Stimulated activated CD8-positive, alpha-beta memory T cell treated with anti-CD3 and anti-CD28 coated beads, Interleukin-7, amount 100 ng/mL, for 24 hours (primary cell): ENCODE measurements at places on chromosomes 12 and 14.

- DNase-seq = no peak
These were observed 158.6 kb upstream of the PARP11 start for GRCh38 chr12:4031703-4032291.

- DNase-seq = no peak
These were observed 50.7 kb downstream of the TPCN1 start for GRCh38 chr12:113271853-113272561.

DNA sequence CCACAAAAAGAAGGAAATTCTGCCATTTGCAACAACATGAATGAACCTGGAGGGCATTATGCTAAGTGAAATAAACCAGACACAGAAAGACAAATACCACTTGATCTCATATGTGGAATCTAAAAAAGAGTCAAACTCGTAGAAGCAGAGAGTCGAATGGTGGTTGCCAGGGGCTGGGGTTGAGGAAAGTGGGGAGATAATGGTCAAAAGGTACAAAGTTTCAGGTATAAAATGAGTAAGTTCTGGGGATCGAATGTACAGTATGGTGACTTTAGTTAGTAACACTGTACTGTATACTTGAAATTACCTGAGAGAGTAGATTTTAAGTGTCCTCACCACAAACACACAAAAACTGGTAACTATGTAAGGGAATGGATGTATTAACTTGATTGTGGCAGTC lies 129.4 kb downstream of the PPM1H start:
- DNase-seq = no peak

- DNase-seq = no peak
These were observed 2.0 kb downstream of the DYRK2 start for GRCh38 chr12:67650388-67651131.

- no peak for DNase-seq
These were observed 31.1 kb downstream of the FRS2 start for GRCh38 chr12:69501154-69501895.

GRCh38 chr12:21541773-21542172 lies 15.7 kb downstream of the SPX start:
- no peak for DNase-seq

DNA sequence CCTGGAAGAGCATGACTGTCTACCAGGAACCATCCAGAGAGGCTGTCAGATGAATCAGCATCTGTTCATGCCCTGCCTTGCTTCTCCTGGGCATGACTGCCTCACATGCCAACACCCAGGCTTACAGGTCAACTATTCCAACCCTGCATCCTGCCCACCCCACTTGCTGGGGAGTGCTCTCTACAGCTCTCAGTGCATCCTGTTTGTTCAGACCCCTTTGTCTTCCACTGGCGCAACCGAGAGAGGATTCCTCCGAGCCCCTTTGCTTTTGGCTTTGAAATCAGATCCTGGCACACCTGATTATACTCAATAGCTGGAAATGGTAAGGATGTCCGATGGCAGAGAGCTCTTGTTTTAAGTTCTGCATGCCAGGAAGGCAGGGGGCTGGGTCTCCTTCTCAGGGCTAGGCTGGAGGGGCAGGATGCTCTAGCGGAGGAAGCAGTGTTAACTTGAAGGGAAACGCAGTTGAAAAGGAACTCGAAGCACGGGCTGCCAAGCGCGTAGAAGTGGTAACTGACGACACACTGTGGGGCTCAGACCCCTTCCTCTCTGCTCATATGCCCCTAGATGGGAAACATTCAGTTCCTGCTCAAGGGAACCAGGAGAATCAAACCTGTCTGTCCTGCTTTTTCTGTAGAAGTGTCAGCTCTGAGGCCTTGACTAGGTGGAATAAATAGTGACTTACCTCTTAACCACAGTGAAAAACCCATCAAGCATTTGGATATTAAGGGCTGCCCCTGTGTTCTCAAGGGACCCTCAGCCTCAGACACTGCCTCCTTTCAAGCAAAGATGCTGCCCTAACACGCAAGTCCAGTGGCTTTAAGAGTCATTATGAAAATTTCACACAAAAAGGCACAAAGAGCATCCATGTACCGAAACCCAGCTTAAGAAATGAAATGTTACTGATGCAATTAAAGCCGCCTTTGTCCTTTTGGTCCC lies 297.5 kb downstream of the ZFP36L1 start:
- no peak for DNase-seq

DNA sequence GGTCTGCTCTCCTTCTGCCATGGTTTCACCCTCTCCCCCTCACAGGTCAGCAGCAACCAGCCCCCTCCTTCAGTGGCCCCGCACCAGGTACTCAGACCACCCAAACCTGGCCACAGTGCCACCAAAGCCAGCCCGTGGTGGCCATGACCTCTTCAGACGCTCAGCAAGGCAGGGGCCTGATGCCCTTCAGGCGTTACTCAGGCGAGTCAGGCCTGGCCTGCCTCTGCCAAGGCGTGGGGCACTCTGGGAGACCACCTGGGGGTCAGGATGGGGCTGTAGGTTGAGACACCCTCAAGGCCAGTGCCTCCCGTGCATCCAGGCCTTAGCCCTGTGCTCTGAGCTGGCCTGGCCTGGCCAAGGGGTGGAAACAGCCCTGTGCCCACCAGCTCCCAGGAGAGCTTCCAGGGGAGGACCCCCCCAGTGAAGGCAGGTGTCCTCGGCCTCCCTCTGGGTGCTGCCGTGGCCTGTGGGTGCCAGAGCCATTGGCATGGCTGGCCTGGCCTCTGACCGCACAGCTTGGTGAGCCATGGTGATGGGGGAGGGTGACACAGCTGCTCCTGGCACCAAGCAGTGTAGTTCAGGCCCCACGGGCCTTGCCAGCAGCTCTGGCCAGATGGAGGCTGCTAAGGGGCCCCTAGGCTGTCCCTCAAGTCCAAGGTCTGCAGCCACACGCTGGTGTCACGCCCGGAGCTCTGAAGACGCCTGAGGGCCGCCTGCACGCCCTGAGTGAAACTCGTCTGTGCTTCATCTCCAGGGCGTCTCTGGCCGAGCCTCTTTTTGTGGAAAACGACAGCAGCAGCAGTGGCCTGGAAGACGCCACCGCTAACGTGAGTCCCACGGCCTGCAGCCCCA lies 15.1 kb downstream of the XRCC3 start:
- no peak for DNase-seq

- DNase-seq = no peak
These were observed 17.3 kb upstream of the YAF2 start for GRCh38 chr12:42255221-42255865.

DNA sequence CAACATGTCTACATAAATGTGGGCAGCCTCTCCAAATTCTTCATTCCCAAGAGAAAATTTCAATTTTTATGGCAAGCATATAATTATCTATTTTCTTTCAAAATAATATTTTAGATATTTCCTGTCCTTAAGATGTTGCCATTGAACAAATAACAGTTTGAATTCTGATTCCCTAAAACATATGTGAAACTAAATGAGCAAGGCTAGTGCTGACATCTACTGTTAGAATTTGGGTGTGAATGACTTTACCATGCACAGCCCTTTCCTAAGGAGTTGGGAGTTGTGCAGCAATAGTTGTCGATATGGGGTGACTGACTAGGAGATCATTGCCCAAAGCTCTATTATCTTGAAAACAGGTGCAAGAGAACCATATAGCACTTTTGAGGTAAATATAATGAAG lies 108.2 kb upstream of the SLC38A4 start:
- no peak for DNase-seq

- no peak for DNase-seq
These were observed 37.0 kb downstream of the ANAPC7 start for GRCh38 chr12:110366321-110367142.

DNA sequence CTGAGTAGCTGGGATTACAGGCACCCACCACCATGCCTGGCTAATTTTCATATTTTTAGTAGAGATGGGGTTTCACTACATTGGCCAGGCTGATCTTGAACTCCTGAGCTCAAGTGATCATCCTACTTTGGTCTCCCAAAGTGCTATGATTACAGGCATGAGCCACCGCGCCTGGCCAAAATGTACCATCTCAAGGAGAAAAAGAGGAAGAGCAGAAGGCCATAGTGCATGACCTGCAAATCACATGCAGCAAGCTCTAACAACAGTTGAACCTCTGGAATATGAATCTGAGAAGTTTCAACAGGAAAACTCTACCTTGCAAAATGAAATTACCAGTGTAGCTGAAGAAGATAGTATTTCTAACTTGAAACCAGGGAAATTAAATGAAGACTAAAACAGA lies 17.1 kb upstream of the SERPINA1 start:
- DNase-seq = no peak

- DNase-seq = no peak
These were observed 1165.2 kb downstream of the FSCB start for GRCh38 chr14:43341921-43342320.

GRCh38 chr14:106850913-106851825 lies 1324.8 kb downstream of the TMEM121 start:
- DNase-seq = no peak

GRCh38 chr14:31449971-31450610 lies 7.2 kb downstream of the DTD2 start:
- DNase-seq = no peak

- DNase-seq = no peak
These were observed 41.2 kb upstream of the PPM1H start for GRCh38 chr12:62976110-62976662.

GRCh38 chr14:89139404-89140247 lies 277.4 kb downstream of the FOXN3 start:
- DNase-seq = no peak

DNA sequence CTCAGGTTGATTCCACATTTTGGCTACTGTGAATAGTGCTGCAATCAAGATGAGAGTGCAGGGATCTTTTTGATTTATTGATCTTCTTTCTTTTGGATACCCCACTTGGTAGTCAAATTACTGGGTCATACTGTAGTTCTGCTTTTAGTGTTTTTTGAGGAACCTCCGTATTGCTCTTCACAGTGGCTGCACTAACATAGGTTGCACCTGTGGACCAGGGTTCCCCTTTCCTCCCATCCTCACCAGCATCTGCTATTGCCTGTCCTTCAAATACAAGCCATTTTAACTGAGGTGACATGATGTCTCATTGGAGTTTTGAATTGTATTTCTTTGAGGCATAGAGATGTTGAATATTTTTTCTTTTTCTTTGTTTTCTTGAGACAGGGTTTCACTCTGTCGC lies 152.5 kb upstream of the TMEM132C start:
- no peak for DNase-seq

DNA sequence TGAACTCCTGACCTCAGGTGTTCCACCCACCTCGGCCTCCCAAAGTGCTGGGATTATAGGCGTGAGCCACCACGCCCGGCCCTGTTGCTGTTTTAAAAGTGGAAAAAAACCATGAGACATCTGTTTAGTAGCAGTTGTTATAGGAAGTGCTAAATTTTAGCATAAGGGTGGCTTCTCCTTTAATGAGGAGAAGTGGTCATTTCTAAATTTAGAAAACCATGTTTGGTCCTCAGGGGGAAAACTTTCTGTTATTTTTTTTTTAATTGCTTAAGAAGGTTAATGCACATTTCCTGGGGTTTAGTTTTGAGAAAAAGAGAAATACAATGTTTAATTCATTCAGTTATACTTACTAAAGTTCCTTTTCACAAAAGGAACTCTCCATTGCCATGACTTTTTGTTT lies 102.1 kb downstream of the MYRFL start:
- DNase-seq = no peak

- no peak for DNase-seq
These were observed 957.7 kb downstream of the DIO2 start for GRCh38 chr14:79253576-79253975.

GRCh38 chr14:95452176-95452892 lies 64.1 kb downstream of the SYNE3 start:
- no peak for DNase-seq

- no peak for DNase-seq
These were observed 54.2 kb downstream of the LRRC74A start for GRCh38 chr14:76880449-76880848.

- DNase-seq = no peak
These were observed 34.0 kb upstream of the CLMN start for GRCh38 chr14:95353664-95354063.

DNA sequence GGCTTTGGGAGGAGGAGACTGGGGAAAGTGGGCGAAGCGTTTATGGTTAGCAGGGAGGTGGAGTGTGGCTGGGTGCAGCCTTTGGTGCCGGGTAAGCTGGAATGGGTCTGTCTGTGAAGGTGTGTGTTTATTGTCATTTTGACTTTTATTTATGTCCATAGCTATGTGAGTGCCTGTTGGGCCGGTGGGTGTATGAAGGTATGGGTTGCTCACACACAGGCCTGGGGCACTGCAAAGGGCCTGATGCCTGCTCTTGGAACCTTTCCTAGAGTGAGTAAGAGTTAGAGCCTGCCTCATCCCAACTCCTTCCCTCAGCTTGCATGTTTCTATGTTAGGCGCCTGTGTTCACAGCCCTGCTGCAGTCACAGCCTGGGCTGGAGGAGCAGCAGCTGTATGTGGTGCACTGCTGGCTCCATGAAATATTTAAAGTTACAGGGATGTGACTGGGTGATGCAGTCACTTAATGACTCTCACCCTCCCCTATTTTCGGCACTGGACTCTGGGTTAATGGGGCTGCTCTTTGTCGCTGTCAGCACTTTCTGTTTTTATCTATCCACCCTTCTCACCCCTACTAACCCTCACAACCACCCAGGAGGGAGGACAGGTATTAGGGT lies 2.6 kb upstream of the PPP1R1A start:
- DNase-seq = no peak

DNA sequence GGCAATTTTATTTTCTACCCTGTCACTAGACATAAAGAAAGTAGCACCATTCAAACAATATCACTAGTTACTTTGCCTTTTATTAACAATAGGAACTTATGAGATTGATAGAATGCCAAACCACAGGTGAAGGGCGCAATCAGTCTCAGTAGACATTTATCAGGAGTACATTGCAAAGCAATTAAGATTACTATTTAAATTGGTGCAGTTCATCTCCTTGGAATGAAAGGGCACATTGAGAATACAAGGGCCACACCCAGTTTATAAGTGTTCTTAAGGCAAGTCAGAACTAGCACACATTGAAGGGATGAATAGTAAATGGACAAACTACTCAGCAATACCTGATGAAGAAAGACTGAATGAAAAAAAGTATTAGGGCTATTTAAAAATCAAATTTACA lies 601.4 kb downstream of the C12orf50 start:
- no peak for DNase-seq
